ENCODE measurements at places on chromosomes 13 and 19.

- peak; percentile 75 for DNase-seq
These were observed 48.9 kb upstream of the EPHX3 start for GRCh38 chr19:15280915-15281683.

GRCh38 chr13:101767131-101767530, 314.7 kb downstream of the ITGBL1 start:
- no peak for DNase-seq

DNA sequence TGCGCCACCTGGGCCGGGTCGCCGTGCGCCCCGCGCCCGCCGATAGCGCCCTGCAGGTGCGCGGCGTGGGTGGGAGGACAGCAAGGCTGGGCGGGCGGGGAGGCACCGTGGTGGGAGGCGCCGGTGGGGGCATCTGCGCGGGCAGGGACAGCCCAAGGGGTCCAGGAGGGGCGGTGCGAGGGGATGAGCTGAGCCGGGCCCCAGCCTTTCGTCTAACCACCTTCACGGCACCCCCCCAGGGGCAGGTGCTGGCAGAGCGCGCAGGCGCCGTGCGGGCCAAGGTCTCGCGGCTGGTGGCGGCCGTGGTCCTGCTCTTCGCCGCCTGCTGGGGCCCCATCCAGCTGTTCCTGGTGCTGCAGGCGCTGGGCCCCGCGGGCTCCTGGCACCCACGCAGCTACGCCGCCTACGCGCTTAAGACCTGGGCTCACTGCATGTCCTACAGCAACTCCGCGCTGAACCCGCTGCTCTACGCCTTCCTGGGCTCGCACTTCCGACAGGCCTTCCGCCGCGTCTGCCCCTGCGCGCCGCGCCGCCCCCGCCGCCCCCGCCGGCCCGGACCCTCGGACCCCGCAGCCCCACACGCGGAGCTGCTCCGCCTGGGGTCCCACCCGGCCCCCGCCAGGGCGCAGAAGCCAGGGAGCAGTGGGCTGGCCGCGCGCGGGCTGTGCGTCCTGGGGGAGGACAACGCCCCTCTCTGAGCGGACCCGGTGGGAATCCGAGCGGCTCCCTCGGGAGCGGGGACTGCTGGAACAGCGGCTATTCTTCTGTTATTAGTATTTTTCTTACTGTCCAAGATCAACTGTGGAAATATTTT, 3.1 kb downstream of the KISS1R start:
- DNase-seq, result no peak

- no peak for DNase-seq
These were observed 8.9 kb downstream of the FLT1 start for GRCh38 chr13:28485996-28486543.

- DNase-seq, result no peak
These were observed 17.7 kb upstream of the SLC35E1 start for GRCh38 chr19:16589917-16590316.

GRCh38 chr19:45402298-45403061, 2.4 kb downstream of the PPP1R13L start:
- no peak for DNase-seq

DNA sequence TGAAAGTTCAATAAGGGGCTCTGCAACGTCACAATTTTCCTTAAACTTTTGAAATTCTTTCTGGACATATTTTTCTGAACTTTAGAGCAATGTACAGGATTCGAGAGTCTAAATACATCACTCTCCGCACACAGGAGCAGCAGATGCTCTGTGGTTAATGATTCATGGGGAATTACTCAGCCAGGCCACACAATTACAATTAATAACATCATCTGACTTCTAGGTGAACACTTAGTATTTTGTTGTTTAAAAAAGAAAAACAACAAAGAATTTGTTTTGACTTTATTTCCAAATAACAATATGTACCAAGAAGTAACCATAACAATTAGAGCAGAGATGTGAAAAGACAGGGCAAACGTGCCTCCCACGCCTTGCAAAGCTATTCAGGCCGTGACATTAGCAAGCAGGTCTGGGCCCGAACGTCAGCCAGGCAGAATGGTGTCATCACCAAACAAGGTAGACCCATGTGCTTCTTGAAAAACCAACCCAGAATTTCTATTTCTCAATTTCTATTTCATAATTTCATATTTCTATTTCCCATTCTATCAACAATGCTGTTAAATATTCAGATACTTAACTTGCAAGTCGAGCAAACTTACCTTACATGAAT, 236.3 kb downstream of the COL4A1 start:
- no peak for DNase-seq

DNA sequence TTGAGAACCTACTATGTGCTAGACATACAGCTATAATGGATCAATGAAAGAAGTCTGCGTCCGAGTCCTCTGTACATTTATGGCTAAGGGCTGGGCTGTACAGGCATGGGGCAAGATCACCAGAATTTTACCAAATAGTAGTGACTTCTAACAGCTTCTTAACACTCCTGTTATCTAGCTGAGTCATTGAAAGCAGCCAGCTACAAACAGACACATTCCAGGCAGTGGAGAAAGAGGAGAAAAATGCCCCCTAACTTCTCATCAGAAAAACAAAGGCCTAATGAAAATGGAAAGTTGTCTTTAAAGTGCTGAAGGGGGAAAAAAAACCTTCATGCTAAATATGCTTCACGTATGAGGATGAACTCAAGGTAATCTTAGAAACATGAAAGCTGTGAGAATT, 14.3 kb upstream of the ZNF667 start:
- DNase-seq, result no peak

DNA sequence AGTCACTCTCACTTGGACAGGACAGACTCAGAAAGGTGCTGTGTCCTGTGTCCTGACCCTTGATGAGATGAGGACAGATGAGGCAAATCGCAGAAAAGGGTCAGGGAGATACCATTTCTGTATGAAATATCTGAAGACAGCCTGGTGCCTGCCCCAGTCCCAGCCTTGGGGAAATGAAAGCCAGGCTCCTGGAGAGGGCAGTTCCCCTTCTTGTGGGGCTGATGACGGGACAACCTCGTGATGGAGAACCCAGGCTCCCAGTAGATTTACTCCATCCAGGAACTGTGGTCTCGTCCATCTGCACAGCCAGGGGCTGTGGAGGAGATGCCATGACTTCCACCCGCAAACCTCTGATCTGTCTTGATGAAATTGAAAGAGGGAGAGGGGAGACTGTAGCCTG, 13.8 kb downstream of the LILRB1 start:
- DNase-seq, result no peak

GRCh38 chr19:53555352-53555751, 17.4 kb downstream of the ZNF331 start:
- DNase-seq, result no peak

DNA sequence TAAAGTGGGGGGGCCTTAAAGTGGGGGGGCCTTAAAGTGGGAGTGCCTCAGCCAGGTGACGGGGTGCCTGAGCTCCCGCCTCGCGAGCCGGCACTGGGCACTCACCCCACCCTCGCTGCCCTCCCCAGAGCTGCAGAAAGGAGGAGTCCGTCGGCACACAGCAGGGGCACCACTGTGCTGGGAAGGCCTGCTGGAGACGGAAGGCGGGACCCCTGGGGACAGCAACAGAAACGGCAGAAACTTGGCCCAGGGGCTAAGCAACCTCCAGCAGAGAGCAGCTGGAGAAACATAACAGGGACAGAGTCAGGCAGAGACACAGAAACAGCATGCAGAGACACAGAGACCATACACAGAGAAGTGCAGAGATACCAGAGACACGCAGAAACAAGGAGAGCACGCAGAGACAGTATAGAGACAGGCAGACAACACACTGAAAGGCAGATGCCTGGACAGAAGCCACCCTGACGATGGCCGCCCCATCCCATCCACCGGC, 7.9 kb downstream of the CFD start:
- no peak for DNase-seq

DNA sequence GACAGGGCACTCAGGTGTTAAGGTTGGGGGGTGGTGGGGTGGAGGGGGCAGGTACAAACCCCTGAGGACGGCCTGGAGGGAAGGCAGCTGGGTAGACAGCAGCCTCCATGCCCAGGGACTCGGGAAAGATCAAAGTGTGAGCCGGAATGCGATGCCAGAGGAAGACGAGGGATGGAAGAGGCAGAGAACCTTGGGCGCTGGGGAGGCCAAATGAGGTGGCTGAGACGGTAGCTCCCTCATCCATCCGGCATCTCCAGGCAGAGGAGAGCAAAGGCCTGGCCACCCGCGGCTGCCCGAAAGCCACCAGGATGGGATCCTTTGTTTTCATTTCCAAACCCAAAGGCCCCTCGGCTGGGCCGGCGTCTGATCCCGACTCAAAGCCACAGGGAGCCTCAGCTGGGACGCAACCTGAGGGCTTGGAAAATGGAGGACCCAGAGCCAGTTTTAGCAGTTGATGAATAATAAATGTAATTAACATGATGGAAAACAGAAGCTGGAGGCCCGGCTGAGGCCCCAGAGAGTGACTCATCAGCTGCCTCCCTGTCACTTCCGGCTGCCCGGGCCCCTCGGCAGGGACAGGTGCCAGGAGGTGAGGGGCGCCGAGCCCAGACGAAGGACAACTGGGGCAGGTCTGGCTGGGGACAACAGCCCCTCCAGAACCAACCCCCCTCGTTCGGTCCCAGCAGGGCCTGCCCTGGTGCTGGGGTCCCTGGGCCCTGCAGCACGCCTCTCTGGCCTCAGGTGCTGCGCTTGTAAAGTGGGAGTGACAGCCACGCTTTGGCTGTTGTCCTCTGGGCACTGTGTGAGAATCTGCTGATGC, 61.6 kb downstream of the CEBPG start:
- DNase-seq, result no peak

GRCh38 chr13:102693250-102693649, 1.6 kb downstream of the METTL21C start:
- no peak for DNase-seq

- DNase-seq, result peak; percentile 85
These were observed at the start of gene ZNF224 for GRCh38 chr19:44093931-44094765. TSS of gene ZNF224 (plus strand) at chr19:44094361. CDS start at chr19:44097874, 3,513 bp downstream.

GRCh38 chr19:41895745-41896580, 13.0 kb downstream of the ARHGEF1 start:
- DNase-seq, result no peak

DNA sequence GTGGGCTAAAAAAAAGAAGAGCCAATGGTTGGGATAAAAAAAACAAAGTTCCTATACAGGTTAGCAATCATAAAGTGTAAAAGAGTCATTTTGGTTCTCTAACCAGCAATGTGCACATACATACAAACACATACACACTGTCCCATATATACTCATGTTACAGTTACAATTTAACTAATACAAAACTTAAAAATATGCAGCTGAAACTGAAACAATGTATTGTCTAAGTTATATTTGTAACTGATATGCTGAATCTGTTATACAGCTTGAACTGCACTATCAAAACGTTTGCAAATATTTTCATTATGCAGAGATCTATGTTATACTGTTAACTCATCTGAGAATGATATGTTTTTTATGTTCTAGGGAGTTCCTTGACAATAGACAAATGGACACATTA, 173.7 kb downstream of the KLF12 start:
- DNase-seq, result no peak

Measured in tibial nerve (tissue), 4 donors.